Sigmoid colon (tissue), 7 donors: ENCODE measurements at places on chromosomes 7 and 10. TPM values are rescaled to one million over a fixed set of nuclear protein-coding genes. Genes with fewer than 3 reads are reported as not detected.

Gene EPO
- total RNA-seq, result not detected

Gene MMP21
- not detected for total RNA-seq

Gene PHYHIPL
- total RNA-seq, result 2.0 TPM

Gene NUPR2
- not detected for total RNA-seq

Gene BLNK
- total RNA-seq, result 2.2 TPM

DNA sequence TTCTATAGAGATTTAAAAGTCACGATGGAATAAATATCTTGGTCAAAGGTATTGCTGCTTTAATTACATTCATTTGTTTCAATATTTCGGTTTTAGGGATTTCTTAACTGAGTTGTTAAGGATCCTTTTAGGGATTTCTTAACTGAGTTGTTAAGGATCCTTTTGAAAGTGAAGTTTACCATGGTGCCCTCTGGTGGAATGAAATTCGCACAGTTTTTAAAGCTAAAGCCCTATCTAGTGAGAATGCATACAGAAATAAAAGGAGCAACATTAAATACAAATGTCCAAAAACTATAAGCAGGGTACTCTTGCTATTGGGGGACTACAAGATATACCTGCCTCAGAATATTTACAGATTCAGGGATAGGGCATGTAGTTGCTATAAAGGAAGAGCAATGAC is 193.7 kb downstream of the RNLS start:
- DNase-seq, result no peak
